CD4-positive, alpha-beta T cell treated with Interleukin-4 for 1 hour (primary cell): ENCODE measurements at places on chromosomes 2 and 18.

DNA sequence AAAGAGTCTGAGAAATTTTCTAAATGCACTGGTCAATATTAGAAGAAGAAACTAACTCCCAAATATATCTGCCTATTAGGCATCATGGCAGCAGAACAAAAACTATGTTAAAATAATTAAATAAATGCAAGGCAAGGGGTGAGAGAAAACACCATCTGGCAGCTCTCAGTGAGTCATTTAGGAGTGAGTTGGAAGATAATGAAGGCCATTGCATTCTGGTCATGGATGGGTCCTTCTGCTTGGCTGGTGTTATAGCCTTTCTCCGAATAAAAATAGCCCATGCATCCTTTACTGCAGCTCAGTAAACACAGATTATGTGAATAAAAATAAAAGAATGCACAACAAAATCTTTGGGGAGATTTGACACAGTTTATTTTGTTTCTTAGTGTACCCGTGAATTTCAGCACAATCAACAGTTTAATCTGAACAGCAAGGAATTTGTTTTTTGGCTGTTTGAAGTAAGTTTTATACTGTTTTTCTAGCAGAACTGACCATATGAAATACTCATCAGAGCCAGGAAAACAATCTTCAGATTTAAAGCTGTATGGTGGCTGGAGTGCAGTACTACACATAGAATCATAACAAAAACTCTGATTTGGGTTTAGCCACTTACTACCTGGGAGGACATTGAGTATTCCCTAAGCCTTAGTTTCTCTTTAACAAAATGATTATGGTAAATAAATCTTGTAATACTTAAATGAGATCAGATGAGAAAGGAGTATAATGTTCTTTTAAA, 225.1 kb upstream of the ITGA4 start:
- no peak for DNase-seq

DNA sequence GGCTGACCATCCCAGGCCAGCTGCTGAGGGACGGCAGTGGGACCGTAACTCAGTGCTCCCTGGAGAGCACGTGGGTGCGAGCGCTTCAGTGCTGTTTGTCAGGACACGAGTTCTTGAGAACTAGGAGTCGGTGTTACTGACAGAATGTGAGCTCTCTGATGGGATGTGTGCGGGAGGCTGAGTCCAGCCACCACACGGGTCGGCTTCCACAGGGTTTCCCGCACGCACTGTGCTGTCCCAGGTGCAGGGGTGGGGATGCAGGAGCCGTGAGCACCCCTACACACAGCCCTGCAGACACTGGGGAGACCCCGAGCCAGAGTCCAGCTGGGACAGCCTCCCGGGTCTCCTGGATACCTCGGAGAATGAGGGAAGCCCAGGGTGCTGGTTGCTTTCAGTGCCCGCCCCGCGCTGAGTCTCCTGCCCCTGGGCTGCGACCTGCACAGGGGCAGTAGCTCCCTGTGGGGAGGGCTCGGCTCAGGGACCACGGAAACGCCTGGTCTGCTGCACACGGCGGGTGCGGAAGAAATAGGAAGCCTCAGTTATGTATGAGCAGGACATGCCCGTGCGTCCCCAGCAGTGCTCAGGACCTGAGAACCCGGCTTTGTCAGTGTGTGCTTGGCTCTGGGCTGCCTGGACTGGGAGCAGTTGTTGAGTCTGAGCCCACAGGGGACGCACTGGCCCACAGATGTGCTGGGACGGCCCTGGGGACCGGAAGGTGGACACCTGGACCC, 71.2 kb downstream of the KCNG2 start:
- peak; percentile 4 for DNase-seq

DNA sequence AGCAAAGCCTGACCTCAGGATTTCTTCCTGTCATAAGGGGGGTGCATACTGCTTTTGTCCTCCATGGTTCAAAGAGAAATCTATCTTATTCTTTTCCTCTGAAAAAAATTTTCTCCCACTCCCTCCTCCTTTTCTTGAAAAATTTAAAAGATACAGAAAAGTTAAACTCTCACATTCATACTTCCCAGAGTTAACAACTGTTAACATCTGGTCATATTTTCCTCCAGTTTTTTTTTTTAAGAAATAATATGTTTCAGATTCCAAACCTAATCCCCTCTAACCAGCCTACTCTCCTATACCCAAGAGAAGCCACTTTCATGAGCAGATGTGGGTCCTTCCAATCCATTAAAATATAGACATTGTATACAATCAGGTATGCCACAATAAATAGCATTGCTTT, 378.9 kb upstream of the HNRNPA3 start:
- no peak for DNase-seq

- no peak for DNase-seq
Observed at GRCh38 chr2:98692090-98693054, 38.6 kb downstream of the MGAT4A start.

DNA sequence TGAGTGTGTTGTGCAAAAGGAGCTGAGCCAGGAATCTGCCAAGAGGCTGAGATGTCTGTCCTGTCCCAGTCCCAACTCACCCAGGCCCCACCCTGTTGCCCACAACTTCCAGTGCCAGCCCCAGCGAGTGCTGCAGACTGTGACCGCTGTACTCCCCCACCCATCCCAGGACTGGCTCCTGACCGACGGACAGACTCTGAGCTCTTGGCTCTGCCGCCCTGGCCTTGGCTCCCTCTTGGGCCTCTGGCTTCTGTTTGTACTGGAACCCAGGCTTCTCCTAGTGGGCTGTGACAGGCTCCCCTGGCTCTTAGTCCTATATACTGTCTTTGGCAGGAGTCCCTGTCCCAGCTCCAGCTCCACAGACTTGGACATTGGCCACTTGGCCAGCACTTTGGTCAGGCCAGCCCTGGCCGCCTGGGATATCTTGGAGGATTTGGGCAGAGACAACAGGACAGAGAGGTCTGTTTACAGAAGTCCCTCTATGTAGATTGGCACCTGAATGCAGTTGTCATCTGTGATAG, 41.1 kb downstream of the ACOXL start:
- DNase-seq = no peak

DNA sequence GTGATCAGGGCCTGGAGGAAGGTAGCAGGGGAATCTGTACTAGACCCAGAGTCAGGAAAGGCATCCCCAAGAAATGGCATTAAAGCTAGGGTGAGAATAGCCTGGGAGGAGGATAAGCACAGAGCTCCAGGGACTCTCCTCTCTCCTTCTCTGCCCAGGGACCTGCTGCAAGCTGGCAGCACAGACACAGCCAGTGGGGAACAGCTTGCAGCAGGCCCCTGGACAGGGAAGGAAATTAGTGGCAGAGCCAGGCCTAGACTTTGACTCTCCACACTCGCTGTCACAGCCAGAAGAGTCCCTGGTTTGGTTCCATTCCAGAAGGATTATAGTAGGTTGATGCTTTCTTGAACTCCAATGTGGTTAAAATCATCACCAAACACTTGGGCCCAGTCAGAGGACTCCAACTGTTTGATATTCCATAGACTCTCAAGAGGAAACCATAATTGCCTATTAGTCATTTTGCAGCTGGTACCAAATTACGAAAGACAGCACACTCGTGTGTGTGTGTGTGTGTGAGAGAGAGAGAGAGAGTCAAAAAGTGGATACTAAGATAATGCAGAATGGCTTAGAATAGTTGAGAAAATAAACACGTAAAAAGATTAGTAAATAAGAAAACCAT, 95.5 kb upstream of the ATP8B1 start:
- no peak for DNase-seq

GRCh38 chr2:98489971-98490962, 45.6 kb downstream of the INPP4A start:
- no peak for DNase-seq

DNA sequence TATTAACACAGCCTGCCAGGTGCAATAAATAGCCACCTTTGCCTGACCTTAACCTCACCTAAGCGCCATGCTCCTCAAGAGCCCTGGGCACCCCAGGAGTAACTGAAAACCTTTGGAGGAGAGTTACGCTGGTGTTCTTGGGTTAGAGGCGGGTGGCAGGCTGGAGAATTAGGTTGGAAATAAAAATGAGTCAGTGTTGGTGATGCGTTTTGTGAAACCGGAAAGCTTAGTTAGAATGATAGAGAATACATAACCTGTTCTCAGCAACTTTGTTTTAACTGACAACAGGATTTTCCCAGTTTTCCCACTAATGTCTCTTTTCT, 17.0 kb downstream of the LRRFIP1 start:
- no peak for DNase-seq

DNA sequence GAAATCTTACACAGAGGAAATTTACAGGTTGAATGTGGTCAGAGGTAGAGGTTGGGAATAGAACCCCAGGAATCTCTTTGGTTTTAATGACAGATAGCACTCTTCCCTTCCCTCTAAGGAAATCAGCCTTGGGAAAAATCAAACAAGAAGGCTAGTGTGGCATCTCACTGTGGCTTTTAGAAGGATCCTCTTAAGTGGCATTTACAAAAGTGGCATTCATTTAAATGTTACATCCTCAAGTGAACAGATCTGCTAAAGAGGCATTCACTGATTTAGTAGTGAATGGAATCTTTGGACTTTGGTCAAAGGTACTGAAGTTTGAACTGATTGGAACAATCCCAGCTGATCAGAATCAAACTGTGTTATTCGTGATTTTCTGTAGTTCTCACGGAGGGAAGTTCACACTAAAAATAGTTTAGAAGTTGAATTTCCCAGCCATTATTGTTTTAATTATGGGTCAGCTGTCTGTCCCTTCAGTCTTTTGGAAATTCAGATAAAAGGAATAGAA, 136.5 kb upstream of the FN1 start:
- no peak for DNase-seq
